ENCODE measurements at places on chromosomes 11 and 22. TPM values are rescaled to one million over a fixed set of nuclear protein-coding genes. Genes with fewer than 3 reads are reported as not detected.

Gene TYMP
- polyA plus RNA-seq: 2.8 TPM

Gene BCO2
- not detected for polyA plus RNA-seq

Gene OR51E2
- polyA plus RNA-seq: not detected

Gene VPREB3
- 1.5 TPM for polyA plus RNA-seq

Gene LDHAL6A
- polyA plus RNA-seq: 0.25 TPM

Gene CCDC81
- not detected for polyA plus RNA-seq

Gene KRTAP5-9
- polyA plus RNA-seq: not detected

DNA sequence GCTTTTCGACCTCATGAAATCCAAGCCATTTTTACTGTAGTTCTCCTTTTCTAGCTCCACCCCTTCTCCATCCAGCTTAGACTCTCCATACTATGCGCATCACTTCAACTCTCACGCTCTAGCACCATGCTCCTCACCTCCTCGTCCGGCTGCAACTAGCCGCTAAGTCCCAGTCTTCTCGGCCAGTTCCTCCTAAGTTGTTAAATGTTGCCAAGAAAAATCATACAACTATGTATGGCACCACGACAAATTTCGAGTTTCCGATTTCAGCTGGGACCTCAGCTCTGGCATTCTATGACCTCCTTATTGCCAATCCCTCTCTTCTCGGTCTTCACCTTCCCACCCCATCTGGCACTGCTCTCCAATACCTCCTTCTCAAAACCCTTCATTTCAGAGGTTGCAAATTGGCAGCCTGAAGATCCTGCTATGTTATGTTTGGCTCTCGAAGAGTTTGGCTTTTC is 1.0 kb downstream of the ZNF70 start:
- DNase-seq: no peak

DNA sequence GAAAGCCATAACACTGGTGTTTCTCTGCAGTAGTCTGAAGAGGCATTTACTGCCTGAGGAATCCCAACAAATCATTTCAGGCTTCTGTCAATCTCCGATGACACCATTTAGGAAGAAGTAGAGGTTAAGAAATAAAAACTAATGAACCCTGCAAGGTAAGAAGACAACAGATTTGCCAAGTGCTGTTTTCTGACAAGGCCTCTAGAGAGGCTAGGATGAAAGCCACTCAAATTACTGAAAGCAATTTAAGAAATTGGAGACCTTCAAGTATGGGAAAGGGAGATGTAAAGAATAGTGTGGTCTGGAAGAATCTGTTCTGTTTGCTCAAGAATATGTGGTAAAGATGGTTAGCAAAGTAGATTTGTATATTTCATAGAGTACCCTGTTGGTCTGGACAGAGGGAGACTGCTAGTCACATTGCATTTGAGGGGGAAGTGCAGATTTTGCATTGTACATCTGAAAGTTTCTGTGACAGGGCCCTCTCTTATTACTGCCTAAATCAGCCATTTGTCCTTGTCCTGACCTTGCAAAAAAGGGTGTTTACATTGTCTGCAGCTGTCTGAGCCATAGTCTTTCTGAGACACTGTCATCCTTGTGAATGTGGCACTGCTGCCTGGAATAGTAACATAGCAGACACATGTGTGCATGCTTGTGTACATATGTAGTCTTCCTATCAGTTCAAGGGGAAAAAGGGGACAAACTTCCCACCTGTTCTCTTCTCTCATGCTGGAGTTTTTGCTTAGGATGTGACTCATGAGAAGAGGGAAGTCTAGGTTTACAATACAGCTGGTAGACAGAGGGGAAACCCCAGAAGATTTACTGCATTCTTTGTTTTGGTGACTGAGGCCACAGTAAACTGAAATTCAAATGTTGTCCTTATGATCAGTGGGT is 640.2 kb upstream of the KIRREL3 start:
- no peak for DNase-seq

- no peak for DNase-seq
These were observed 60.8 kb upstream of the CTSC start for GRCh38 chr11:88398372-88398771.

GRCh38 chr11:47917599-47918369 is 62.6 kb upstream of the PTPRJ start:
- no peak for DNase-seq

- no peak for DNase-seq
These were observed 63.5 kb downstream of the CEP164 start for GRCh38 chr11:117391181-117391580.

GRCh38 chr11:94417386-94417987 is 16.3 kb upstream of the GPR83 start:
- DNase-seq: no peak

DNA sequence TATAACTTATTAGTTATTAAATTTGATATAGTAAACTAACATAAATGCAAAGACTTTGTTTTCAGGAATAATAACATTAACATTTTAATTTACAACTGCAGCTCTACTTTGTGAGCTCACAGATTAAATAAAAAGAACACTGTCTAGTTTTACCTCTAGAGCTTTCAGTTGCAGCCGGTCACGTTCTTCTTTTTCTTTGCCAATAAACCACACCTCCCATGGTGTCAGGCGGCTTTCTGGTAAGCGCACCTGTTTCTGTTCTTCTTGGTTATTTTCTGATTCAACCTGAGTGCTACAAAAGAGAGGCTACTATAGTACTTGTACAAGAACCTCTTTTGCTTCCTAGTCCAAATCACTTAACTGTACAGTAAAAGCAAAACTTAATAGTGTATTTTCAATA is 5.8 kb downstream of the CCDC34 start:
- no peak for DNase-seq

- DNase-seq: no peak
These were observed 747.8 kb downstream of the BRD1 start for GRCh38 chr22:49079743-49080500.

DNA sequence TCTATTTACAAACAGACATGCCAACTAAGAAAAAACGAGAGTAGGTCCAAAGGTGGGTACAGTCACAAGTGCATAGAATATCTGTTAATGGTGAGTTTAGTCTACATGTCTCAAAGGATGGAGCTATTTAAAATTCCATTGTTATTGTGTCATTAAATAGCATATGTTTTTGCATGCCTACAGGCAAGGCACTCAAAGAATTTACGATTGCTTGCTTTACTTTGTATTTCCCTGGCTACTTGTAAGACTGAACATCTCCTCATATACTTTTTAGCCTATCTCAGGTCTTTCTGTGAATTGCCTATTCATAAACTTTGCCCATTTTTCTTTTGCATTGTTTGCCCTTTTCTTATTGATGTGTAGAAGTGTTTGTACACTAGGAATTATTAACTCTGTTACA is 39.7 kb downstream of the DEUP1 start:
- DNase-seq: no peak

GRCh38 chr22:32631507-32632255 is 157.1 kb downstream of the FBXO7 start:
- no peak for DNase-seq

- DNase-seq: no peak
These were observed 45.6 kb downstream of the OR4D9 start for GRCh38 chr11:59556917-59557348.

DNA sequence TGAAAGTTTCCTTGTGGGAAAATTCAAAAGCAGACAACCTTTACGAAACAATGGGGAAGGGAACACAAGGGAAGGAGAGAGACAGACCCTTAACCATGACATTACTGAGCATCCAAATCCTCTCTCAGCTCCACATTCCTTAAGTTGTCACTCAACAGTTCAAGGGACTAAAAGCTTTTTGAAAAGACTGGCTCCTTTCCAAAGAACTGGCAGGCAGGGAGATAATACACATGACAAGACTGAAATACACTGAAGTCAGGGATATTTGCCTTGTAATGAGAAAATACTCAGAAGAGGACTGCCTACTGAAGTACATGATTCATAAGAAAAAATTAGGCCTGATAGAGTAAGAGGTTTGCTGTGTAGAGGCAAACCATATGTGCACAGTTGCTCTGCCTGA is 69.1 kb downstream of the SMCO4 start:
- DNase-seq: no peak

DNA sequence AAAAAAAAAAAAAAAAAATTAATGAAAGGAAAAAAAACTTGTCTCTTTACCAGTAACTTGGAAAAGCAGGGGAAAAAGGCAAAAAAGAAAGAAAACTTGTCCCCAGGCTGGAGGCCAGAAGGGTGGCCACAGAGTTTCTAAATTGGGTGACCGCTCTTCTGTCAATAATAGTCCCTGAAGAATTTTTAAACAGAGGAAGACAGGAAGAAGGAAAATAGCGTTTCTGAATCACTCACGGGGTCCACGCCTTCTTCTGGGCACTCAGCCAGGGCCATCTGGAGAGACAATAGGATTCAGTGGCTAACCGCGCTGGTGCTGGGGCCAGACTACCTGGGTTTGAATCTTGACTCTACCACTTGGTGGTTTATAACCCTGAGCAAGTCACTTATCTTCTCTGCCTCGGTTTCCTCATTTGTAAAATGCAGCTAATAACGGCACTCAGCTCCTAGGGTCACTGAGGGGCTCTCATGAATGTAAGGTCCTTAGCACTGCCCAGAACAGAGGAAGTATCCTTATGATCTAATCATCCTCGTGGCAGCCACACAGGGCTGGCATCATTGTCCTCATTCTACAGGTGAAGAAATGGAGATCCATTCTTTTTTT is 7.0 kb downstream of the C11orf86 start:
- DNase-seq: peak; percentile 4

DNA sequence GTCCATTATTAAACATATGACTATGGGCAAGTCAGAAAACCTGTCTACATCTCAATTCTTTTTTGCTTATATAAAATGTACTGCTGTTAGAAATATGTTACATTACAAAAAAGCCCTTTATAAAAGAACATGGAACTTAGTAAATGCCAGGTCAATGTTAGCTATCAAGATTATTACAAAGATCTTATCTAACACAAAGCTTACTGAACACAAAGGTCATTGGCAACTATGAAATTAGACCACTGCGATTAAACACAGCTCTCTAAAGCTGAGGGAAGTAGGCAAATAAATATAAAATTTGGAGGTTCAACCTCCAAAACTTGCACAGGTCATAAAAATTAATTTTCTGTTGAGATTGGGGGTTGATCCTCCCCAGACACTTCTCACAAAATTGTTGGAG is 692.8 kb upstream of the CCDC90B start:
- no peak for DNase-seq

- DNase-seq: no peak
These were observed 31.7 kb downstream of the FAM181B start for GRCh38 chr11:82701847-82702520.

DNA sequence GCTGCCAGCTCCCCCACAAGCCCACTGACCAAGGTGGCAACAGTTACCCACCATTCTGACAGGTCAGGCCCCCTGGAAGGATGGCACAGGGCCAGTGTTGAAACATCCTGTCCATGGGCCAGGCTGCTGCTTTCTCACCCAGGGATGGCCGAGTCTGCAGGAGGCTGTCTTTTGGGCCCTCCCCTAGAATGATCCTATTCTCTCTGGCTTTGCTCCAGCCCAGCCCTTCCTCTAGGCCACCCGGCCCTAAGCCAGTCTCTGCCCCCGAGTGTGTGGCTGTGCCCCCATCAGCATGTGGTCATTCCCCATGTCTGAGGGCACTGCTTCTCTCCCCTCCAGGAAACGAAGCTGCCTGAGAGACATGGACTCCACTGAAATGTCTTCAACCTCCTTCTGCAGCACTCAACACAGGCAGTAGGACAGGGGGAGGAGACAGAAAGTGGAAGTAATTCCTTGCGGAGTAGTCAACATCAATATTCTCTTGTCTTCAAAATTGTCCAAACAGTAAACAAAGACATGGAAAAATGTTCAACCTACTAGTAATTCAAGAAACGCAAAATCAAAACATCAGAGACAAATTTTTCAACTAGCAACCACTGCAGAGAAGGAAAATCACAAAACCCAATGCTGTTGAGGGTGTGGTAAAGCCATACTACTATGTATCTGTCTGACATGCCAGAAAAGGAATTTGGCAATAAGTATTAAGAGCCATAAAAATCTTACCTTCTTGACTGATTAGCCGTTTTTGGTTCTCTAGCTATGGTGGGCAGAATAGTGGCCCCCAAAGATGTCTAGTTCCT is 5.1 kb upstream of the SCARF2 start:
- DNase-seq: no peak

DNA sequence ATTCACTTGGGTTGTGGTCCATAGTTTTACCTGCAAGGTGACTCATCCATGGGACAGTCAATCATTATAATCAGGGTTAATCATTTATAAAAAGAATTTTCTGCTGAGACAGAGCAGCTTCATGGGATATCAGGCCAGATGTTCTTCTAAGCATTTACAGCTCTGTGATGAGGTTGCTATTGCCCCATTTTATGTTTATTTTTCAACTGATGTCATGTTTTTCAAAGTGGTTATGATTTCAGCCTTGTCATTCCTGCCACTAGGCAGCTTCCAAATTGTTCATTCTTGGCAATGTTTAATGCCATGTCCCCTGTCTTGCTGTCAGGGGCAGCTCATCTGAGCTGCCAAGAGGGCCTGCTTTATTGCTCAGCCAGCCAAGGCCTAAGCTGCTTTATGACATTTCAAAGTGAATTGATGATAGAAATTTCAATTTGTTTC is 35.9 kb upstream of the ZBED5 start:
- no peak for DNase-seq

GRCh38 chr11:25734591-25735211 is 597.2 kb upstream of the ANO3 start:
- no peak for DNase-seq

DNA sequence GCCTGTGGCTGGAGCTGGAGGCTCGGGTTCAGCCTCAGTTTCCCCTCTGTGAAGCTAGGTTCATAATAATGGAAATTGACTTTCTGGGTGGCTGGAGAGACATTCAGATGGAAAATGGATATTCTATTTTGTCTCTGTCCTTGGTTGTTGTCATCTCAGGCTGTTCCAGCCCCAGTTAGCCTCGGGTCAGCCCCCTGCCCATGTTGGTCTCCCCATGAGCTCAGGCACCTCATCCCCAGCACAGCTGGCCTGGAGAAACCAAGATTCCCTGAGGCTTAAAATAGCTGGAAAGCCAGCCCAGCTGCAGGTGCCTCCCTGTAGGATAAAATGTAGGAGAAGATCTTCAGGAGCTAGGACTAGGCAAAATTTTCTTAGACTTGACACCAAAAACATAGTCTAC is 129.5 kb downstream of the MED15 start:
- DNase-seq: no peak

DNA sequence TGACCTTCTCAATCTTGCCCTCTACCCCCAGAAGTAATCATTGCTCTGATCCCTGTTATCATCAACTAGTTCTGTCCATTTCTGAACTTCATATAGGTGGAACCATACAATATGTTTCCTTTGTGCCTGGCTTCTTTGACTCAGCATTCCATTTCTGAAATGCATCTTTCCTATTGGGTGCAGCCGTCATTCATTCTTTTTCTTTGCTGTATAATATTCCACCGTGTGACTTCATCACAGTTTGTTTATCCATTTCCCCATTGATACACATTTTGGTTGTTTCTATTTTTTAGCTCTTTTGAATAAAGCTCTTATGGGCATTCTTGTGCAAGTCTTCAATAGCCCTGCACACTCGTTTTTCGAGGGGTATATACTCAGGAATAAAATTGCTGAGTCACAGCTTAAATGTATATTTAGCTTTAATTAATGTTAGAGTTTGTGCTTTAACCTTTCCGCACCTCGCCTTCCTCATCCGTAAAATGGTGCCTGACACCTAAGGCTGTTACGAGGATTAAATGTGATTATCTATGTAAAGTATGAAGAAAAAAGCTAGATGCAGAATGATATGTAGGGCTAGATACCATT is 491.6 kb downstream of the MIAT start:
- no peak for DNase-seq

Data from naive thymus-derived CD4-positive, alpha-beta T cell (primary cell).